Central memory CD4-positive, alpha-beta T cell (primary cell): ENCODE measurements at places on chromosomes 4 and X.

GRCh38 chr4:30839583-30840520, 119.7 kb downstream of the PCDH7 start:
- DNase-seq = no peak

- no peak for DNase-seq
Observed at GRCh38 chr4:78613522-78614321, 62.2 kb downstream of the ANXA3 start.

DNA sequence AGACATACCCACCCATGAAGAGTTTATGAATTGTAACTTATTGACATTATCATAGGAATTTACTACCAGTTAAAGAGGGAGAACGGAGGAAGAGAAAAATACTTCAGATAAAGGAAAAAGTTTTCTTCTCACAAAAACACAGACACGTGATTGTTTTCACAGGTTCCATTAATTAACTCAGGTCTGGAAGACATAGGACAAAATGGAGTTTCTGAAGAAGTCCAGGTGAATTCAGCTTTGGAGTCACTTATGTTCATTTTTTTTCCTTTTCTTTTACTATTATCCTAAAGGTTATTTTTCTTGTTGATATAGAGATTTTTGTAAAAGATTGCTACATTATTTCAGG, 20.5 kb downstream of the NIPAL1 start:
- DNase-seq = no peak

- no peak for DNase-seq
Observed at GRCh38 chr4:1294891-1295290, 5.2 kb downstream of the MAEA start.
